ENCODE measurements at places on chromosomes 4 and X. TPM values are rescaled to one million over a fixed set of nuclear protein-coding genes. Genes with fewer than 3 reads are reported as not detected.

DNA sequence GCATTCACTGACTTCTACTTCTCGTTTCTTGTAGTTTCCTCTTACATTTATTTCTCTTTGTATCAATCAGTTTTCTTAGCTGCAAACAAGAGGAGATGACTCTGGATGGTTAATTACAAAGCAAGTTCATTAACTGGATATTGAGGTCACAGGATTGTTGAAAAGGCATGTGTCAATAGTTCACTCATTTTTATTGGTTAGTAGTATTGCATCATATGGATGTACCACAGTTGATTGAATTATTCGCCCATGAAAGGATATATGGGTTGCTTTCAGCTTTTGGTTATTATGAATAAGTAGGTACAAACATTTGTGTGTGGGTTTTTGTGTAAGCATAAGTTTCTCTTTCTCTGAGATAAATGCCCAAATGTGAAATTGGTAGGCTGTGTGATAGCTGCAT lies 21.8 kb upstream of the ARHGEF6 start:
- DNase-seq = no peak

DNA sequence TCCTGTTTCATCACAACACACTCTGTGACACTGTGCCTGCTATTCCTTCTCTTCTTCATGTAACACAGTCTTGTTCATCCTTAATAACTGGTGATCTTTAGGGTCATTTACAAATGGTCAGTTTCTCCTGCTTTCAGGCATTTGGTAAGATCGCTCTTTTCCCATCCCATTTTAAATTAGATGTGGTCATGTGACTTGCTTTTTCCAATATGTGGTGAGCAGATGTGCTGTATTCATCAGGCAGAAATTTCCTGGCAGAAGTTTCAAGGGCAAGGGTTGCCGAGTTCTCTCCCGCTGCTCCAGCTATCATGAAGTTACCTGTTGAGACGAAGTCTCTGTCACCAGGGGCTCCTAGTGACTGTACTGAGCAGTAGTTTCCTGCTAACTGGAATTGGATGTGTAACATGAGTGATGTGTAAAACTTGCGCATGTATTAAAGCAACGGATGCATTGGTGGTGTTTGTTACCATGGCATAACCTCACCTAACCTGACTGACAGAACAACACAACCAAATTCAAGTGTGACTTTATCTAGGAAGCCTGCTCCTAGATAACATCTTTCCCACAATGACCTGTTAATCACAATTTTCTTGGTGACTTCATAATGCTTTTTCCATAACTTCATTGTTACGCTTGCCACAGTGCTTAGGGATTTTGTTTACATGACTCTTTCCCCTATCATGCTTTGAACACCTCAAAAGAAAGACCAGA lies 29.5 kb upstream of the BMPR1B start:
- no peak for DNase-seq

- no peak for DNase-seq
Observed at GRCh38 chr4:143252478-143252877, 67.8 kb downstream of the USP38 start.

DNA sequence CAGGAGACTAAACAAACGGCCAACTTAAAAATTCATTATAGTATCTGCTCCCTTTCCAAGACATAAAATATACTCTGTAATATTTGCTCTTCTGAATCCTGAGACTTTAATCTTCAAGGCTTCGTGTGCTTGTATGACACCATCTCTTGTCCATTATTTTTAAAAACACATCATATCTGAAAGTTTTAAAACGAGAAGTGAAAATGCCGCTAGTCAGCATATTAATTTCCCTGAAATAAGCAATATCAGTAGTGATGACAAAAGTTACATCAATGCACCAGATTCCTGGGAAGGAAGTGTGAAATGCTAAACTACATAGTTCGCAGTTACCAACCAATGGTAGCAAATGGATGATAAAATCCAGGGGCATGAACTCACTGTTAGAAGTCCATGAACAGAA lies 66.8 kb upstream of the EXOC1L start:
- no peak for DNase-seq

The SLC6A8 gene
- 8.8 TPM for total RNA-seq

The CT45A10 gene
- not detected for total RNA-seq

All from fibroblast of the aortic adventitia (primary cell).